Right ventricle myocardium inferior (tissue), 1 donor: ENCODE measurements at places on chromosomes 7 and 10. TPM values are rescaled to one million over a fixed set of nuclear protein-coding genes. Genes with fewer than 3 reads are reported as not detected.

UBE2H gene
- 103 TPM for total RNA-seq

TMEM26 gene
- total RNA-seq, result 0.95 TPM

ANKRD7 gene
- total RNA-seq, result 0.70 TPM

IL6 gene
- 0.60 TPM for total RNA-seq

PPP1R3A gene
- 121 TPM for total RNA-seq

DOCK4 gene
- 16.8 TPM for total RNA-seq

BAIAP2L1 gene
- total RNA-seq, result 1.6 TPM

CDHR1 gene
- total RNA-seq, result 0.65 TPM

STAG3 gene
- total RNA-seq, result 0.51 TPM

TMEM140 gene
- 24.3 TPM for total RNA-seq

XPNPEP1 gene
- 43.6 TPM for total RNA-seq

CPVL gene
- 50.6 TPM for total RNA-seq

SYT15 gene
- 3.2 TPM for total RNA-seq

CTTNBP2 gene
- 1.5 TPM for total RNA-seq

- DNase-seq, result peak; percentile 63
Measured at GRCh38 chr10:132209130-132209529, 22.4 kb downstream of the DPYSL4 start.

DNA sequence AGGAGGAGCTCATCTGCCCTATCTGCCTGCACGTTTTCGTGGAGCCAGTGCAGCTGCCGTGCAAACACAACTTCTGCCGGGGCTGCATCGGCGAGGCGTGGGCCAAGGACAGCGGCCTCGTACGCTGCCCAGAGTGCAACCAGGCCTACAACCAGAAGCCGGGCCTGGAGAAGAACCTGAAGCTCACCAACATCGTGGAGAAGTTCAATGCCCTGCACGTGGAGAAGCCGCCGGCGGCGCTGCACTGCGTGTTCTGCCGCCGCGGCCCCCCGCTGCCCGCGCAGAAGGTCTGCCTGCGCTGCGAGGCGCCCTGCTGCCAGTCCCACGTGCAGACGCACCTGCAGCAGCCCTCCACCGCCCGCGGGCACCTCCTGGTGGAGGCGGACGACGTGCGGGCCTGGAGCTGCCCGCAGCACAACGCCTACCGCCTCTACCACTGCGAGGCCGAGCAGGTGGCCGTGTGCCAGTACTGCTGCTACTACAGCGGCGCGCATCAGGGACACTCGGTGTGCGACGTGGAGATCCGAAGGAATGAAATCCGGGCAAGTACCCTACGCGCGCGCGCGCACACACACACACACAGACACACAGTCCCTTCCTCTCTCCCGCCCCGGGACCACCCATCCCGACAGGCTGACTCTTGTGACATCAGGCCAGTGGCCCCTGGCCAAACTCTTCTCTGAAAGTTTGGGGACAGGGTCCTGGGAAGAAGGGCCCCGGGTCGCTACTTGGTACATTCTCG is 538 bp downstream of the TRIM8 start:
- peak; percentile 94 for DNase-seq

DNA sequence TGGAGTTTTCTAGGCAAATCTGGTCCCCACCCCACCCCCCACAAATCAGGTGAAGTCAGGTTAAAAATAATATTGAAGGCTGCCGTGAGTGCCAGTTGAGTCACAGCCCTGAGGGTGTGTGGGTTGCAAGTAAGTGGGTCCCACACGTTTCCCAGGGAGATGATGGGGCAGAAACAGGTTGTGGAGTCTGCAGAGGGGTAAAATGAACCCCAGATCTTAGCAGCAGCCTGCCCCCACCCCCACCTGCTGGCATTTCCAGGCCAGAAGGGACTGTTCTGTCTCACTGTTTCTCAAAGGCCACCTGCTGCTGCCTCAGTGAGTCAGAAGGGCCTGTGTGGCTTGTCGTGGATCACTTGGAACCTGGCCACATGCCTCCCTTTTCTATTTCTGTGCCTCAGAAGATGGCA is 59.8 kb upstream of the SMNDC1 start:
- DNase-seq, result no peak

- no peak for DNase-seq
Measured at GRCh38 chr7:24982917-24983316, 2.9 kb upstream of the OSBPL3 start.

- DNase-seq, result peak; percentile 27
Measured at GRCh38 chr7:407721-408539, 111.7 kb downstream of the PDGFA start.

- no peak for DNase-seq
Measured at GRCh38 chr7:8618441-8619070, 185.1 kb downstream of the NXPH1 start.

DNA sequence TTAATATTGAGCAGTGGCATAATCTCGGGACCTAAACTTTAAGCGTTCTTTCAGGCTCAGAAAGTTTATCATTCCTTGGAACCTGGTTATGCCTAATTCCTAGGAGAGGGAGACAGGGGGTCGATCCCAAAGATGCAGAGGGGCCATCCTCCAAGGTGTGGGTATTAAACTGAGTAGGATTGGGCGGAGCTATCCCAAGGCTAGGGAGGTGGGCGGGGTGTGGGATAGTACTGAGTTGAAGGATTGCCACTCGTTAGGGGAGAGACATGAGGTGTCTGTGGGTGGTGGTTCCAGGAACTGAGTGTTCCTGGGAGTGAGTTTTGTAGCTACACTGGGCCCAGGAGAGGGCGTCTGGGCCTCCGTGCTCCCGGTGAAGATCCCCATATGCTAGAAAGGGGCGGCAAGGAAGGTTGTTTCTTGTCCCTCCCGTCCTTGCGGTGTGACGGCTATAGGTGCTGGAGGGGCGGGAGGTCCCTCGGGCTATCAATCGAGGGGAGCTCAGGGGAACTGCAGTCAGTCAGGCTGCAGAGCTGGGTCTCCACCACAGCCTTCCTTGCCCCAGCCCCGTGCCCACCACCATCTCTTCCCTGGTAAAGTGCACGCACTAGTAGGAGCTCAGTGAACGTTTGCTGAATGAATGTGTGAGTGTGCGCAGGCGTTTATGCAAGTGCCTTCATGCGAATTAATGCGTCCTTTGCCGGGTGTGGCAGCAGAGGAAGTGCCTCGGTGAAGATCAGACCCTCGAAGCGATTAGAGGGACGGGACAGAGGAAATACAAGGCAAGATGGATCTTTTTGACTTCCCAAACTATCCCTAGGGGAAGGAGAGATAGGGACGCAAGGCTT is 3.0 kb upstream of the HMX2 start:
- no peak for DNase-seq

DNA sequence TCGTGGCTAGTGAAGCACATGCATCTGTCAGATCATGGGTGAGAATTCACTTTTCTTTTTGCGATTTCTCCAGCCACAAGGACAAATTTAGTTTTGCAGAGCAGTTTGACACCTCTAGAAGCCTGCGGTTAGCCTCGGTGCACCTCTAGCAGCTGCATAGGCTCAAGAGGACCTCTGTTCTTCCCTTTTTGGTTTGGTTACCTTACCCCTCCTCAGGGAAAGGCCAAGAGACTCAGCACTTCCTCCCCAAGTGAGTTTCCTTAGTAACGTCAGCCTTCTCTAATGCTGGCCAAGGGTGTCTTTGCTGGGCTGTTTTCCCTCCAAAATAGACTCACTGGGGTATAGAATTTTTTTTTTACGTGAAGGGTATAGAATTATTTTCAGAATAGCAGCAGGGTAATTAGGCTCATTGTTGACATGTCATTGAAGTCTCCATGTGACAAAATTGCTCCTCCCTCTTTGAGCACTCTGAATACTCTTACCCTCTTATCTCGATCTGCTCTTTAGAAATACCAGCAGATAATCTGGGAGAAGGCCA is 97.8 kb downstream of the AUTS2 start:
- no peak for DNase-seq

DNA sequence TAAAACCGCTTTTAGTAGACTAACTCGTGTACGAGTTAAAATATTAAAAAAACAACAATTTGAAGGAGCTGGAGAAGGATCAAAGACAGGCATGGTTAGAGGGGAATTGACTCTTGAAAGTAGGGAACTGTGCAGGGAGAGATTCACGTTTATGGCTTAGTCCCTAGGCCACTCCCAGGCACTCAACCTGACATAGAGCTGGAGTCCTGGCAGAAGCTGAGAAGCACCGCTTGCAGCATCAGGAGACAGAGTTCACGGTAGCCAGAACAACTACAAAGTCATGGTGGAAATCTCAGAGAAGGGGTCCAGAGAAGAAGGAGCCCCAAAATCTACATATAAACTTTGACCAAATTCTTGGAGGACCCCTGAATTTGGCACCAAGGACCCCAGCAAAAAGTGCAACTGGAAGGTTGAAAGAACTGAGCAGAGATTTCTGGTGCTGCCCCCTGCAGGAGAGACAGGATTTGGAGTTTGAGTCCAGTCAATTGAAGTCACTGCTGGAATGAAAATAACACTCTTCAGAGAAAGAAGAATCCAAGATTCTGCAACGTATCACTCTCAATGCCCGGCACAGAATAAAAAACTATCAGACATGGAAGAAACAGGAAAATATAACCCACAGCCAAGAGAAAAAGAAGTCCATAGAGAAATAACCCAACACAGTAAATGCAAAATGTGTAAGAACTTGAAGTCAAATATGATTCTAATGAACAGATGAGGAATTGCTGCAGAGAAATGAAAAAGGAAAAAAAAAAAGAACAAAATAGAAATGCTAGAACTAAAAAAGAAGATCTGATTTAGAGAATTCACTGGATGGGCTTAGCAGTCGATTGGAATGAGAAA is 493.3 kb upstream of the PODXL start:
- no peak for DNase-seq

GRCh38 chr7:82972135-82972534 is 190.5 kb downstream of the PCLO start:
- DNase-seq, result no peak

GRCh38 chr7:71486856-71487628 is 355.1 kb downstream of the GALNT17 start:
- DNase-seq, result no peak

DNA sequence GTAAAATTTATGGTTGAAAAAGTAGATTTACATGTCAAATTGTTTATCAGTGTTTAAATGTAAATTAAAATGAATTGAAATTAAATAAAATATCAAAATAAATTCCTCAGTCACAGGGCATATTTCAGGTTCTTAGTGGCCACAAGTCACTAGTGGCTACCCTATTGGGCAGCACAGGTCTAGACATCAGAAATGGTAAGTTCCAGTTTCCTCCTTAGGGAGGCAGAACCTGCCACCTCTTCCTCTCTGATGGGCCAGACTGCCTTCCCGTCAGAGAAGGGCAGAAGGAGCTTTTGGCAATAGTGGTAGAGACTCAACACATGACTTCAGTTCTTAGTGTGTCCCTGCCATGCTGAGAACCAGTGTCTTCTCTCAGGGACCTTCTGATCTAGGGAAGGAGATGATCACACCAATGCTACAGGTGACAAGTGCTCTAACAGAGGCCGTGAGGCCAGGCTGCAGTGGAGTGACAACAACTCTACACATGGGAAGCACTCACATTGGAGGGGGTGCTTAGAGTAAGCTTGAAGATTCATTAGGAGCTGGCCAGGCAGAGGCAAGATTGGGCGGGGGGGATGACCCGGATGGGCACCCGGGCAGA is 14.4 kb upstream of the PCBD1 start:
- DNase-seq, result no peak

- no peak for DNase-seq
Measured at GRCh38 chr10:30056767-30057355, 2.5 kb downstream of the JCAD start.

GRCh38 chr7:47444376-47445098 is 137.4 kb downstream of the TNS3 start:
- no peak for DNase-seq

DNA sequence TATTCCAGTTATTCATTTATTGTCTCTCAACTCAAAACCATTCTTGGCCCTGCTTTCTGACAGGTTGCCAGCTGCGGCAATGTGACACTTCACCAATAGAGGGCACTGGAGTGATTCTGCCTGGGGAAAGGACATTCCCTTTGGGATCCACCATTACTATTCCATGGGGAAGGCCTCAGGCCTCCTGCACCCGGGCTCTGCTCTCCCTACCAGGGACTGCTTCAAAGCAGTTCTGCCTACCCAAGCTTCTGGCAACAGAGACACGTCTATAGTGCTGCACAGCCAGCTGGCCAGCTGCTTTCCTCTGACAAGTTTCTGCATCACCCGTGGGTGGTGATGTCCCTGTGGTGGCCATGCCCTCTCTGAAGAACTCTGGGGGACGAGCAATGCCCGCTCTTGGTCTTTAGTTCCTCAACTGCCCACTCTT is 163.8 kb downstream of the ELMO1 start:
- DNase-seq, result peak; percentile 55

- no peak for DNase-seq
Measured at GRCh38 chr10:113780681-113781250, 29.3 kb downstream of the PLEKHS1 start.

DNA sequence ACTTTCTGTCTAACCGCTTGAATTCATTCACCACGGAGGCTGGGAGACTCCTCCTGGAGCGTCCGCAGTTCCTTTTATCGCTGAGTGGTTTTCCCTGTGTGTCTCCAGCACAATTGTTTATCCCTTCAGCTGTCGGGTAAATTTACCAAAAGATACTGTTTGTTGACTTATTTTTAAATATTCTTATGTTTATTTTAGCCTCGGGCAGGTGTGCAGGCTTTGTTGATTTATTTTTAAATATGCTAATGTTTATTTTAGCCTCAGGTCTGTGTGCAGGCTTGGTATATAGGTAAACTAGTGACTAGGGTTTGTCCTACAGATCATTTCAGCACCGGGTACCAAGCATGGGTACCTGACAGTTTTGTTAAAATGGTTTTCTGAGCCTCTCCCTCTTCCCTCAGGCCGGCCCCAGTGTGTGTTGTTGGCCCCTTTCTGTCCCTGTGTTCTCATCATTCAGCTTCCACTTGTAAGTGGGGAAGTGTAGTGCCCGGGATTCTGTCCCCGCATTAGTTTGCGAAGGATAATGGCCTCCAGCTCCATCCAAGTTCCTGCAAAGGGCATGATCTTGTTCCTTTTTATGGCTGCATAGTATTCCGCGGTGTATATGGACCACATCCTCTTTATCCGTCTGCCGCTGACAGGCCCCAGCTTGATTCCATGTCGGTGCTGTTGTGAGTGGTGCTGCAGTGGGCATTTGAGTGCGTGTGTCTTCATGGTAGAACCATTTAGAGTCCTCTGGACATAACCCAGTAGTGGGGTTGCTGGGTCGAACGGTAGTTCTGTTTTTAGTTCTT is 5.3 kb downstream of the GET4 start:
- peak; percentile 9 for DNase-seq

GRCh38 chr7:8384901-8385300 is 48.5 kb upstream of the NXPH1 start:
- no peak for DNase-seq

DNA sequence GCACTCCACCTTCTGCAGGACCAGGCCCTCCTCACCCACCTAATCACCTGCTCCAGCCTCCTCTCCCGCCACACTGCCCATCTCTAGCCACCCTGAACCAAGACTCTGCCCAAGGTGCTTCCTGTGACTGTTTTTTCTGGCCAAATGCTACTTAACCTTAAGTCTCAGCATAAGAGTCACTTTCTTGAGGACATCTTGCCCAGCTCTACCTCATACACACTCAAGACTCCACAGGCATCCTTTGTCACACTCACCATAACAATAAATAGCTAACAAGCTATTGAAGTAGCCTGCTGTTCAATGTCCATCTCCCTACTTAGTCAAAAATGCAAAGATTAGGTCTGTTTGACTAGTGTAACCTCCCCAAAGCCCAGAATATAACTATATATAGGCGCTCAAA is 455.4 kb upstream of the NFE2L3 start:
- DNase-seq, result no peak
